Activated CD4-positive, CD25-positive, alpha-beta regulatory T cell treated with anti-CD3 and anti-CD28 coated beads, Interleukin-2, amount 50 U/mL, for 16 hours (primary cell): ENCODE measurements at places on chromosomes 1 and 21.

DNA sequence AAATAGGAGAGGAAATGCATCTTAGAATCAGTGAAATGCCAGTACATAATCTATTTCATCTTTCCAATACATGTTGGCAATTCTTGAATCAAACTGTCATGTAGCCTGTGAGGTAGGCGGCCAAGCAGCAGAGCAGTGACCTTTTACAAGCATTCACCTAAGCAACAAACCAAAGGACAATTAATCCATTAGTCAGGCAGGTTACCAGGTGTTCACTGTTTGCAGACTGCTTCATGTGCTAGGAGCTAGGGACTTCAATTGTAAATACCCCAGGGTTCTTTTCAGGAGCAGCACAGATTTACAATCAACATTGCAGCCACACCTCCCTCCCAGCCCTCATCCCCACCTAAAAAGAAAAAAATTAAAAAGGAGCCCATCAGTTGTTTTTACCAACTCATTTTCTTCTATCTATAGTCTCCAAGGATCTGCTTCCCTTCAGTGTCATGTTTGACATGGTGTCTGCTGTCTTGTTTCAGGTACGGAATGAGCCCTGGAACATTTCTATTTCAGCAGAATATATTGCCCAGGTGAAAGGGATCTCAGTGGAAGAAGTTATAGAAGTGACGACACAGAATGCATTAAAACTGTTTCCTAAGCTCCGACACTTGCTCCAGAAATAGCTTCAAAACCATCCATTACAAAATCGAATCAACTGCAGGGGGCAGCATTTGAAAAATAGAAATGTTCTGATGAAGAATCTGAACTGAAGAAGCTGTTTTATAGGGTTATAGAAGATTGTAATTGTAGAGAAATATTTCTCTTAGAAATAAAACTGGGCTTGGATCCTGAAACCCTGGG, 23.0 kb downstream of the TATDN3 start:
- DNase-seq: no peak

- no peak for DNase-seq
These were observed 9.1 kb upstream of the C21orf91 start for GRCh38 chr21:17828223-17828622.

DNA sequence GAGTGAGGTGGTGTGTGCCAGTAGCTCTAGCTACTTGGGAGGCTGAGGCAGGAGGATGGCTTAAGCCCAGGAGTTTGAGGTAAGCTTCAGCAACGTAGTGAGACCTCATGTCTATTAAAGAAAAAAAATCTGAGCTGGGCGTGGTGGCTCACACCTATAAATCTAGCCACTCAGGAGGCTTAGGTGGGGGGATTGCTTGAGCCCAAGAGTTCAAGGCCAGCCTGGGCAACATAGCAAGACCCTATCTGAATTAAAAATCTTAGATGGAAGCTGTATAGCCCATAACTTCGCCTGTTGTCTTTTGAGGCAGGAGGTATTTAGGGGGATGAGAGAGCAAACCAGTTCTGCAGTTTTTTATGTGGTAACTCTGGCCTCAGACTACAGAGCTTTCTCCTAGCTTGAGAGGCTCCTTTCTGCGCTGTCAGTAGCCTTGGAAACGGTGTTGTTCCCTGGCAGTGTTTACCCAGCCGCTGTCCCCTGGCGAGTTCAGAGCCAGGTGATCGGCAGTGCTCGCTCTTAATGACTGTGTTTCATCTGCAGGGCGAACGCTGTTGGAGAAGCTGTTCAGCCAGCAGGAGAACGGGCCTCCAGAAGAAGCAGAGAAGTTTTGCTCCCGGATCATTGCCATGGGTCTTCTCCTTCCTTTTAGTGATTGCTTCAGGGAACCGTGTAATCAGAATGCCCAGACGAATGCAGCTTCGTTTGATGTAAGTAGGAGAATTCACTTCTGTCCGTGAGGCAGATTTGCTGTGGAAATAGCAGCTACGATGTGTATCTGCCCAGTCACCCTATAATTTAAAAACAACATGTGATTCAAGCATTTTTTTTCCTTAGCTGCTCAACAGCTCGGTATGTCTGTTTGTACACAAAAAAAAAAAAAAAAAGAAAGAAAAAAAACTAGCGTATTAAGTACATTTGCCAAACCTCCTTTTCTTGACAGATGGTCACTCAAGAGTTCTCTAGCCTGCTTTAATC, 31.2 kb downstream of the FMN2 start:
- DNase-seq: no peak

DNA sequence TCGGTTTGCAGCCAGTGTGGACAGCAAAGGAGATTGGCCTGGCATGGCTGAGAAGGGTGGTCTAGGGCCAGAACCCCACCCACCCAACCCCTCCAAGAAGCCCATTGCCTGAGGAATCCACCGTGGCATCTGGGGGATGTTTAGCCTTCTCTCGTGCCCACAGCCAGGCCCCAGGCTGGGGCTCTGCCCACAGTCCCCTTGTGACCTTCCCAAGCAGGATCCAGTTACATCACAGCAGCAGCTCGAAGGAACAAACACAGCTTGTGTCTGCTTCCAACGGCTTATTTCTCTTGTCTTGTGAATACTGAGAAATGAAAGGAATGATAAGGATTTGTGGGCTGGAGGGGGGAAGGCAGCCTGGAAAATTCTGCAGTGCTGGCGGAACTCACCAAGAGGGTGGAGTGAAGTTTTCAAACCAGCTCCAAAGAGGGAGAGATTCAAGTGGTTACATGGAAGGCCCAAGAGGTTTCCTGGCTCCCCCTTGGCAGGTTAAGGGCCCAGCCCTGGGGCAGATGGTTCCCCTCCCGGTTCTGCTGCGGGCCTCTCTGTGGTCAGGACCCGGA, 61.6 kb downstream of the DHRS3 start:
- no peak for DNase-seq

DNA sequence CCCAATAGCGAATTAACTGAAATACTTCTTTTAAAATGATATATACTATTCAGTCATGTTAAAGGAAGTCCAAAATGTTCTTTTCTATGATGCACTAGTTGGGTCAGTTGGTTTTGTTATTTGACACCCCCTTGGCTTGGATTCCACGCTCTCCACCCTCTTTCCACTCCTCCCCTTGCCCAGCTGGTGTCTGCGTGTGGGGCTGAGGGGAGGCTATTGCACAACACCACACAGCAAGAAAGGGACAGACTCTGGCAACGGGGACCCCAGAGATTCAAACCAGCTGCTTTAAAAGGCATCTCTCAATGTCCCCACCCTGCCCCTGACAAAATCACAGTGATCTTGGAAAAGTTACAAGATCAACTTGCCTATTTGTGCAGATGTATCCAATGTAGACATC, 394.3 kb downstream of the TGFB2 start:
- DNase-seq: no peak

- no peak for DNase-seq
These were observed 72.1 kb downstream of the GREM2 start for GRCh38 chr1:240539769-240540414.
